ENCODE measurements at places on chromosomes 5 and 9.
A peak's percentile ranks its signal among the peaks of the same experiment; 100 is the strongest.

- peak; percentile 85 for DNase-seq
These were observed 207.2 kb upstream of the DAPK1 start for GRCh38 chr9:87290241-87291052.

- no peak for DNase-seq
These were observed 88.7 kb upstream of the ASS1 start for GRCh38 chr9:130356033-130356432.

GRCh38 chr5:111976705-111977435 is 219.9 kb upstream of the NREP start:
- DNase-seq, result no peak

- DNase-seq, result peak; percentile 98
These were observed 97.1 kb downstream of the ENC1 start for GRCh38 chr5:74543162-74543995.

GRCh38 chr5:73451224-73452130 is 2.9 kb upstream of the FOXD1 start:
- DNase-seq, result peak; percentile 34

- no peak for DNase-seq
These were observed 38.9 kb downstream of the NTRK2 start for GRCh38 chr9:84708400-84708799.

DNA sequence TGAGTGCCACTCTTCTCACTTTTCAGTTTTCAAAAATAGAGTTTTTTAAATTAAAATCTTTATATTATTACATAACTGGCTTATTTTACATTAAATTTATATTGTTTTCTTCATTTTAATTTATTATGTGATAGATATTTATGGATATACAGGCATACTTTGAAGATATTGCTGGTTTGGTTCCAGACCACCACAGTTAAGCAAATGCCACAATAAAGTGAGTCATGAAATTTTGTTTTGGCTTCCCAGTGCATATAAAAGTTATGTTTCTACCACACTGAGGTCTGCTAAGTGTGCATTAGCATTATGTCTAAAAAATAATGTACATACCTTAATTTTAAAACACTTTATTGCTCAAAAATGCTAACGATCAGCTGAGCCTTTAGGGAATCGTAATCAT is 47.4 kb downstream of the NDUFS4 start:
- DNase-seq, result no peak

- no peak for DNase-seq
These were observed 193.4 kb upstream of the GAS1 start for GRCh38 chr9:87140605-87141109.

GRCh38 chr9:116154334-116154975 is 864 bp downstream of the PAPPA start:
- DNase-seq, result no peak

GRCh38 chr5:68953875-68954617 is 139.8 kb upstream of the SLC30A5 start:
- no peak for DNase-seq

- DNase-seq, result no peak
These were observed 845.9 kb downstream of the MAT2B start for GRCh38 chr5:164351245-164351834.

- no peak for DNase-seq
These were observed 74.8 kb downstream of the NR3C1 start for GRCh38 chr5:143328589-143329220.

DNA sequence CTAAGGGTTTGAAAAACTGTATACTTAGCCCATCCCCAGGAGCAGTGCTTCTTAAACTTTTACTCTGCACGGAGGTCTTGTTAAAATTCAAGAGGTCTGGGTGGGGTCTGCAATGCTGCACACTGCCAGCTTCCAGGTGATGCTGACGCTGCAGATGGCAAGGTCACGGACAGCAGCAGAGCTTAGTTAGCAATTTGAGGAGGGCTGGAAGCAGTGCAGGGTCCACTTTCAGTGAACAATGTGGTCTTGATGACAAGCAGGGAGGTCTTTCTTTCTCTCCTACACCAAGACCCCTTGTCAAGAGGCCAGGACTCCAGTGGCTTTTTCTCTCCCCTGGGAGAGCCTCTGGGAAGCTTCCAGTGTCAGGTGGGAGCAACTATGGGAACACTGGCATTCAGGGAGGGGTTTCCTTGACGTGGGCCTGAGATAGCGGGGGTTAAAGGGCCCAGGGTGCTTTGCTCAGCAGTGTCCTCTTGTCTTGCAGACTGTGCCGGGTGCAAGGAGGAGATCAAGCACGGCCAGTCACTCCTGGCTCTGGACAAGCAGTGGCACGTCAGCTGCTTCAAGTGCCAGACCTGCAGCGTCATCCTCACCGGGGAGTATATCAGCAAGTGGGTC is 65.0 kb upstream of the AFAP1L1 start:
- no peak for DNase-seq

GRCh38 chr5:95884017-95884325 is 61.4 kb upstream of the GLRX start:
- no peak for DNase-seq

GRCh38 chr9:109473329-109473728 is 24.8 kb downstream of the PTPN3 start:
- DNase-seq, result no peak

DNA sequence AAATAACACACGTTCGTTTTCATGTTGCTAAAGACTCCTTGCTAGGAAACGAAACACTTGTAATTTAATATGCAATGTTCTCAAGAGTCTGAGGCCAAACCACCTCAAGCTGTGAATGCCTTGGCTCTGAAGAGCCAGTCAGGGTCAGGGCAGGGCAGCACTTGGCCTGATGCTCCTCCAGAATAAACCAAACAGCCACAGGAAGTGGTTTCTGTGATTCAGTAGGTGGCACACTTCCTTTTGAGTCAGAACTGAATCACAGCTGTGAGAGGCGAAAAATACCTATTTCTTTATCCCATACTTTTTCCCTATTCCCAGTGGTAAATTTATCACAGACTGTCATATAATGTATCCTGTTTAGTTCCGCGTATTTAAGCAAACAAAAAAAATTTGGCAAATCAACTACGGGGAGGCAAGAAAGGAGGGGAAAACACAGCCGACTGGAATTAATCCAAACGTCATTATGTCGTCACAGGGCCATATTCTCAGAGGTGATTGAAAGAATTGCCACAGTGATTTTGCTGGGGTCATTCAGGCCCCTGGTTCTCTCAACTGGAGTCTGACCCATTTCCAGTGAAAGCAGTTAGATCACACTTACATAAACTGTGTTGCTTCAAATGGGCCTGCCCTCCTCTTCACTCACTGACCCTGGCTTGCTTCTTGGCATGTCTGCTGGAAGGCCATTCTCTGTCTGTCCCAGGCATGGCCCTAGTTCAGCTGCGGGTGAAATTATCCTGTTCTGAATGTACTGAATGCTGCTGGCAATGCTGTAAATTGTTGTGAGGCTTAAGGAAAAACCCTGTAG is 71.2 kb downstream of the ARRDC3 start:
- DNase-seq, result peak; percentile 97

- DNase-seq, result no peak
These were observed 36.3 kb downstream of the ROPN1L start for GRCh38 chr5:10477943-10478342.

- no peak for DNase-seq
These were observed 141.9 kb downstream of the PSAT1 start for GRCh38 chr9:78438780-78439179.

- no peak for DNase-seq
These were observed 222.8 kb downstream of the NR2F1-AS1 start for GRCh38 chr5:93358176-93358575.

DNA sequence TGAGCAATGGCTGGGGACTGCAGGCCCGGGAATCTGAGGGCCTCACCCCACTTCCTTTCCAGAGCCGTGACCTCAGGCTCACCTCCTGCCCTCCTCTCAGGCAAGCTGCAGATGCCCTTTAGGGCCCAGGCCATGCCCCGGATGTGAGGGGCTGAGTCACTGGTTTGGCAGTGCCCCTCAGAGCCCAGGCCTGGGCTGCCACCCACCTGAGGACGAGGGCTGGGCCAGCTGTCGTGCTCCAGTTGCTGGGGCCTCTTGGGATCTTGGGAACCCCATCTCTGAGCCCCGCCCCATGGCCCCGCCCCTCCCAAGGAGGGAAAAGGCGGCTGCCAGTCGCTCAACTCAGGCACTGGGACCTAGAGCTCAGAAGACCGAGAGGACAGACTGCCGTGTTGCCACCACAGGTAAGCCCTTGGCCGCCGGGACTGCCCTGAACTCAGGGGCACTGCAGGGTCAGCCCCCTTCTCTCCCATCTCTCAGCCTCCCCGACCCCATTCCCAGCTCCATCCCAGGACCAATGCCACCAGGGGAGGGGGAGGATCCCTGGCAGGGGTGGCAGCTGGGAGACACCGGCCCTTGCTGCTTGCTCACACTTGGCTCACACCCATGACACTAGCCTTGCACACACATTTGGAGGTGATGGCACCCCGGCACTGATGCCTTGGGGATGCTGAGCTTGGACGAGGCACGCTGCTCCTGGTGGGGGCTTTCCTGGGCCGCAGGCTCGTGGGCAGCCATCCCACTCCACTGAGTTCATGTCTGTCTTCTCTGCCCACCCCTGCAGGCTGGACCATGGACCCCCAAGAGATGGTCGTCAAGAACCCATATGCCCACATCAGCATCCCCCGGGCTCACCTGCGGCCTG is at the start of gene CYSRT1:
Gene CYSRT1 (plus strand): TSS at position 345 of the 865 bp plus-strand sequence. CDS start 448 bp downstream, at position 793.
- DNase-seq, result no peak

- peak; percentile 92 for DNase-seq
These were observed 37.1 kb downstream of the GLIS3 start for GRCh38 chr9:4262735-4263141.

- no peak for DNase-seq
These were observed 217.8 kb upstream of the EFNA5 start for GRCh38 chr5:107888541-107888940.

DNA sequence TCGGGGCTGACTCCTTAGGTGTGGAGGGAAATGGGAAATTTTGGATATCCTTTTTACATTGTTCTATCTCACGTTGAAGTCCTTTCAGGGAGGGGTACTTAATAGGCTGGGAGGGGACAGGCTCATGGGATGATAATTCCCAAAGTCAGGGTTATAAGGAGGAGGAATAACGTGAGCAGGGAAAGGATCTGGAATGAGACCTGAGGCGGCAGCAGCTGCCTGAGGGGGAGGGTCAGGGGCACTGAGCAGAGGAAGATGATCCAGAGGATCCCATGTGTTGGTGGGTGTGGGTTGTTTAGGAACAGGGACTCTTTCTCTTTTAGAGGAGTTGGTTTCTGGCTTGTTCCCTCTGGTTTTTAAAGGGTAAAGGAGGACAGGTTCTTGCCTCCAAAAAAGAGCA is 18.7 kb downstream of the IFT74 start:
- no peak for DNase-seq

GRCh38 chr5:111254613-111255012 is 30.4 kb downstream of the CAMK4 start:
- peak; percentile 4 for DNase-seq

GRCh38 chr5:167451076-167451475 is 840.4 kb upstream of the WWC1 start:
- DNase-seq, result no peak

GRCh38 chr5:126538579-126538978 is 56.4 kb downstream of the ALDH7A1 start:
- DNase-seq, result no peak

DNA sequence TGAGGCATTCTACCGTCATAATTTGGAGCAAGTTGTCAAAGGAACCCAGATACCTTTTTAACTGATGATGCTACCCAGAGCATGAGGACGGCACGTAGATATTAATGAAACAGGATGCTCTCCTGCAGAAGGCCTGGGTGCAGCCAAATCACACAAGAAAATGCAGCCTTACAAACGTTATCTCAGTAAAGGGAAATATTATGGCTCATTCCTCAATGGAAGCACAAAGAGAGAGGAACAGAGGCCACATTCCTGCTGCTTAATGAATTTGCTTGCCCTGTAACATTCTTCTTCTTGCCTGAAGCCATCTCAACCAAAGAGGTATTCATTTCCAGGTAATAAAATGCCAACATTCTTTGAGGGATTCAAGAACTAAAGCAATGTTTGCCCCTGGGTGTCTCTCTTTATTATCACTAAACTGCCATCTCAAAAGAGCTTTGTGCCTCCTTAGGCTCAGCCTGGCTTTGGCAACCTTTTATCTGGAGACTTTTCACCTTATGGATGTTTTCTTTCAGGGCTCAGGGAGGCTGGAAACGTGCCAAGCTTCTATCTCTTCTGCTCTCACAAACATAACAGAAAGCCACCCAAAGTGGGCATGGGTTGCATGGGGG is 92.9 kb downstream of the TNC start:
- DNase-seq, result peak; percentile 75

DNA sequence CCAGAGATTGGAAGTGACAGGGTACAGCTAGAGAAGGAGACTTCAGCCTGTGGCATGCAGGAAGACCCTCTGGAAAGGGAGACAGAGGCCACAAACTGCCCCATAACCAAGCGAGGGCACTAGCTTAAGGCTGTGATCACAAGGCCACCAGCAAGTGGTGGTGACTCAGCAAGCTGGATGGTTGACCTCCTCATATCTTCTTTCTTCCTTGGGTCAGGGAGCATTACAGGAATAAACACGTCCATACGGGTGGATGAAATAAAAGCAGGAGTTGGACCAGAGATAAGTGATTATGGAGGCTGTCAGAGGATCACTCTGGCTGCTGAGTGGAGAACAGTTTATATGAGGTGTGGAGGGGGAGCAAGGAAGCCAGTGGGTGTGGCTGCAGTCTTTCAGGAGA is 234.6 kb upstream of the TAS2R1 start:
- DNase-seq, result no peak

- peak; percentile 50 for DNase-seq
These were observed 11.8 kb downstream of the ITGA1 start for GRCh38 chr5:52799358-52799982.

DNA sequence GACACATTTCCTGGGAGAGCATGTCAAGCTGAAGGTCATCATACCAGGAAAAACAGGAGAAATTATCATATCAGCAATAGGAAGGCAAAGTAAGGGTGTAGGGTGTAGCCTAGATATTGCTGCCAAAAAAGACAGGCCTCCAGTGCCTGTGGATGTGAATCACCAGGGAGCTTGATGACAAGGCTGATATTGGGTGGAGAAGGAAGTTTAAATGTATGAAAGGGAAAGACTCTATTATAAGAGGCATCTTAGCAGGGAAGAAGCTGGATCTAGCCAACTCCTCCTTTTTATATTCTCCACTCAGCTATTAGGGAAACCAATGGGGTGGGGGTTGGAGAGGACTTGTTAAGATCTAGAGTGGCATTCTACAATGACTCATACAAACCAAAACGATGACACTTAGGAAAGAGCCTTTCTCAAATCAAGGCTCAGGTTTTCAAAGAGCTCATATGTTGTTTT is 13.4 kb upstream of the TXNDC8 start:
- peak; percentile 80 for DNase-seq

GRCh38 chr9:113947941-113948340 is 71.8 kb downstream of the ZNF618 start:
- no peak for DNase-seq

DNA sequence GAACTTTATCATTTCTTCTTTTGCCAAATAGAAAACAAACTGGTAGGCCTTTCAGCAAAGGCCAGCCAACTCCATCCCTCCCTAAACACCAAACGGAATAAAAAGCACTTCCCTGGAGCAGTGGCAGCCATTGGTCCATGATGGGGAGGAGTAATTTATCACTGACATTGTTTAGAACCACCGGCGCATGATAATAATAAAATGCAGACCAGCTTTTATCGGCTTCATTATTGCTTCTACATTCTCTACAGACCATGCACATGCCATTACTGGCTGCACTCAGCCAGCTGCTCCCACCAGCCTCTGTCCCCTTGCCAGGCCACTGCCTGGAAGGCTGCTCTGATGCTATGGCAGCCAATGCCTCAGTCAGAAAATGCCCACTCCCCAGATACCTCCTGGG is 45.9 kb downstream of the ABCA1 start:
- DNase-seq, result no peak
